H4 (cell line): ENCODE measurements at places on chromosomes 6 and 20. TPM values are rescaled to one million over a fixed set of nuclear protein-coding genes. Genes with fewer than 3 reads are reported as not detected.
A peak's percentile ranks its signal among the peaks of the same experiment; 100 is the strongest.

MOG gene
- total RNA-seq = not detected in 2 replicates

AIF1 gene
- not detected in 2 replicates for total RNA-seq

HSPA12B gene
- 0.12 TPM in 1 of 2 replicates, not detected in the other for total RNA-seq

- DNase-seq = no peak
Observed at GRCh38 chr6:124887872-124888580, 74.2 kb upstream of the RNF217 start.

DNA sequence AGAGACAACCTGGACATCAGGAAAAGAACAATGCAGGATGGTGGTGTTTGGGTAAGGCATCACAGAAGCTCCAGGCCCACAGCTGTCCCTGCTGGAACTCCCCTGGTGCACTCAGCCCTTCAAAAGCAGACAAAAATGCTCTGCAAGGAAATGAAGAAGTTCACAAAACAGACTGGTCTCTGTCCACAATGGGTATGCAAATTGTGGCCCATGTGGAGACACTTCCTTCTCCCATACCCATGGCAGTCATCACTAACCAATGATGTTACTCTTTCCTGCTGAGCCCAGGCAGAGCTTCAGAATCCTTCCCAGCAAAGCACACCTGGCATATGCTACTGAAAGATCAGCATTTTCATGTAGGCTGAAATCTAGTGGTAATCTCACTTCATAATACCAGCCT is 42.6 kb upstream of the PXDC1 start:
- DNase-seq = no peak

- no peak for DNase-seq
Observed at GRCh38 chr6:101113468-101114260, 232.5 kb upstream of the ASCC3 start.

DNA sequence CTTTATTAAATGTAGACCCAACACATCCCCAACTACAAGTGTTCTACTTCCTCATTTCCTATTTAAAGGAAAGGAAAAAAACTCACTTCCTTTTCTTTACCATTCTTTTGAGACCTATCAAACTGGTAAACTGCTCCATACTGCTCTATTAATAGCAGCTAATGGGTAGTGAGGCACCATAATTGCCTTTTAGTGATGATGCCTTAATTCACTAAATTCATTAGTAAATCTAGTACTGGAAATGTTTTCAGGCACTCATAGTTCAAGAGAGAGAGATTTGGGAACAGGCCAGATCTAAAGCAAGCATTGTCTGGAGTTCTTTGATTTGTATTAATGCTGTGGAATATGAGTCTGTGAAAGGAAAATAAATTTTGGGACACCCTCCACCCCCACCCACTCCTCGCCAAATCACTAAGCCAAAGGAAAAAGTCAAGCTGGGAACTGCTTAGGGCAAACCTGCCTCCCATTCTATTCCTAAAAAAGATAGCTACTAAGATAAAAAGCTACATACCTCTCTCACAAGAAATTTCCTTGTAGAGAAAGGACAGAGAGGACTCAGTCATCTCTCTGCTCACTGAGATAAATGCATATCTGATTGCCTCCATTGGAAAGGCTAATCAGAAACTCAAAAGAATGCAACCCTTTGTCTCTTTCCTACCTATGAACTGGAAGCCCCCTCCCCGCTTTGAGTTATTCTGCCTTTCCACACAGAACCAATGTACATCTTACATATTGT is 13.6 kb upstream of the IBTK start:
- no peak for DNase-seq

- no peak for DNase-seq
Observed at GRCh38 chr6:74603322-74604076, 602.4 kb downstream of the COL12A1 start.

GRCh38 chr6:37850260-37850659 is 30.7 kb downstream of the ZFAND3 start:
- no peak for DNase-seq

GRCh38 chr6:138109042-138109997 is 2.1 kb upstream of the PERP start:
- DNase-seq = peak; percentile 7
